ENCODE measurements at places on chromosomes 2 and 18.

- no peak for DNase-seq
These were observed 395.2 kb downstream of the BCL11A start for GRCh38 chr2:60158262-60158661.

DNA sequence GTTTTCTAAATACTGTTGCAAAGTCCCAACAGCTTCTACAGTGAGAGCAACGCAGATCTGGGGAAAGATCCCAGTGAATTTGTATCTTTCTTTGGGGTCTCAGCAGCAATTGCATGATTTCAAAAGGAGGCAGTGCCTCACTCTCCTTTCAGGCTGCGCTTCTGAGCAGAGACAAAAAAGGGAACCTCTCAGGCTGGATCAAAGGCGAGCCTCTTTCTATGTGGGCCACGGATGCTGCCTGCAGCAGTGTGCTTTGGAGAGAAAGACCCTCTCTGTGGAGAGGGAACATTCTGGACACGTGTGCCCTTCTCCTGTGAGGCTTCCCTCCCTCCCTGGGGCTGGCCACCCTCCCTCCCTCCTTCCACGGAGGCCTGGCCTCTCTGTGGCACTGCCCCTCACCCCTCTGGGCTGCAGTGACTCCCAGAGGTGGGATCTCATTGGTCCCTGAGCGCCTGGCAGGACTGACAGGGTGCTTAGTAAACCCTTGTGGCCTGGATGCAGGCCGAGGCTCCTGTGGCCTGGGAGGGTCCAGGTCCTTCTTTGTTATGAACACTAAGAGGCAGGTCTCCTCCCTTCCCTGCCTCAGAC lies 21.6 kb upstream of the PDIA6 start:
- no peak for DNase-seq

DNA sequence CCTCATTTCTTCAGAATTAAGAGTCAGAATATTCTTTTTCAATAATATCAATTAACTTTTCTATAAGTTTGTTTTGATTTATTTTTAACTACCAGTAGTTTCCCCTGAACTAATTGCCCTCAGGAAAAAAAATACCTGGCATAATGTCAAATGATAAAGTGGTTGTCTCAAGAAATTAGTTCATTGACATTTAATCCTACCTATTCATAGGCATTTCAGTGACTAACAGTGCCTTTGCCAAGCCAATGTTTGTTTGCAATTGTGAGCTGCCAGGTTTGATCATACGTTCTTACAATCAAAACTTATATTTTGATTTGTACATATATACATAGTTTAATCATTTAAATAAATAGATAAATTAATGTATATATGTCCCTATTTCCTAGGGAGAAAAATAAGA lies 267.3 kb upstream of the MC4R start:
- DNase-seq: no peak

DNA sequence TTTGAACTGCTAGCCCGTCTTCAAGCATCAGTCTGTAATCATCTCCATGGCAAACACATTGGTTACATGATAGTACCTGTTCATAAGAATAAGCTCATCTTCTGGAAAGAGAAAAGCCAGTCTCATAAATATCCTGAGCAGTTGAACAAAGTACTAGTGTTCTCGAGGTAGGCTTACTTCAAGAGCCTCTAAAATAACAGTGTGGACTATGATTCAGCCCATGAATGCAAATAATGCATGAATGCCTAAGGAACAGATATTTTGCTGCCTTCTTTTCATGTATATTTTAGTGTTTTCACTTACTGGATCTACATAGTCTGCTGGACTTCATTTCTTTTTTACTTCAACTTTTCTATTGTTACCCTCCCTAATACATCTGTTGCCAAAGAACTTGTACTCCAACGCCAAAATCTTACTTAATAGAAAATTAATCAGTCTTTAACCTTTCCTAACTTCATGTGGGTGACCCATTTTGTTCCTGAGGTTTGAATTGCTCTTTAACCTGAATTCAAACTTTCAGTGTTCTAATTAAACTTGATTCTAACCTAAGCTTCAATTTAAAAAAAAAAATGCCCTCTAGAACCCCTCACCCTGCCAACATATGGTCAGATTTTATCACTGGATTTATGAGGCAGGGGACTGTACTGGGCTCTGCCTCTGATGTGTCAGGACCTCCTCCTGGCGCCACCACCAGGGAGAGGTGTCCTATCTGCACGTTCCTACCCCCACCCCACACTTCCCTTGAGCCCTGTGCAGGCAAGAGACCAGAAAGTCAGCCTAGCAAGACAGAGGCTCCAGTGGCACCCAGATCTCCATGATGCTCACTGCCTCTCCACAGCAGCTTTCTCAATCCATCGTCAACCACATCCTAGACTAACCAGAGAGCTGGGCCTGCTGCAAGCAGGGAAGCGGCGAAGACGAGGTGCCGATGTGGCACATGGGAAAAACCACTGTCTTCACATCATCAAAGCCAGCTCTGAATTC lies 264.7 kb upstream of the ID2 start:
- DNase-seq: no peak

DNA sequence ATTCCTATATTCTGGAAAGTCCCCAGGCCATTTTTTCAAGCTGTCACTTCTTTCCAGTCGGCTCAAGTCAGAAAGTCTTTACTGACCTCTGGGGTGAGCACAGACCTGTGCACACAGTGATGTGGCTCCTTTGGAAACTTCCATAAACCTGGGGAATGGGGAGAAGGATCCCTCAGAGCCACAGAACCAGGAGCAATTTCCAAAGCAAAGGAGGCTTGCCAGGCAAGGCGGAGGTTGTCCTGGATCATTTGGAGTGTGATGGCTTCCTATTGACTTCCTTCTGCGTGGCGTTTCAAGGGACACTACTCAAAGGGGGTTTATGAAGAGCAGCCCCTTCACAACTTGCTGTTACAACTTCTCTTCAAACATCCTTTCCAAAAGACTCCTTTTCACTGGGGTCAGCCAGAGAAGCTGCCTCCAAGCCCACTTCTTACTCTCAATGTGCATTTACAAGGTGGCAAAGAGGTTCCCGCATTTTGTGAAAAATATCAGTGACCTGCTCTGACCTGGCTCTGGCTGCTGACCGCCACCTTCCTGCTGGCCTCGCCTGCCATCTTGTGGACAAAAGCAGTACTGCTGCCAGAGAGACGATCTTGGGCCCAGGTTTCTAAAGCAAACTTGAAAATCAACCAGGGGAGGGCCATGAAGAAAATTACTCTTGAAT lies 18.2 kb upstream of the TMEM247 start:
- DNase-seq: no peak

DNA sequence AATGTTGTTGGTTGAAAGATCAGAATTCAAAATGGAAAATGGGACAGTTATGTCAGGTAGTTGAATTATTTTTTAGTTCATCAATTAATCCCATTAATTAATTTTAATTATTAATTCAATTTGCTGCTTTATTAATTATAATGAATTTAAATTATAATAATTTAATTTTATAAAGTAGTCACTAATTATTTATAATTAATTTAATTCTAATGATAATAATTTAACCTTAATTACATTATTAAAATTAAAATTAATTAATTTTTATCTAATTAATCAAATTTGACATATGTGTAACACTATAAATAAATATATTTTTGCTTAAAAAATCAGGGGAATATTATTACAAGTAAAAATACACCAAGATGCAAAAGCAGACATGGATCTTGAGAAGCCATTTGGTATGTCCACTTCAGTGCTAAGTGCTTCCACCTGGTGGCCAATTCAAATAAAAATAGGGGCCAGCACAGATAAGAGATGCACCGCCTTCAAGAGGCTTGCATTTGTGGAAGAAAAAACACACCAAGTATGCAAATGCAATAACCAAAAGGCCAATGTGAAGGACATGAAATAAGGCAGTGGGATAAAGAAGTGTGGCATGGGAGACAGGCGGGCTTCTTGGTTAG lies 73.2 kb downstream of the MBP start:
- no peak for DNase-seq

- DNase-seq: no peak
These were observed 1208.8 kb upstream of the LRRTM1 start for GRCh38 chr2:81513328-81513727.

- DNase-seq: peak; percentile 43
These were observed 14.7 kb upstream of the PUM2 start for GRCh38 chr2:20365249-20365817.

DNA sequence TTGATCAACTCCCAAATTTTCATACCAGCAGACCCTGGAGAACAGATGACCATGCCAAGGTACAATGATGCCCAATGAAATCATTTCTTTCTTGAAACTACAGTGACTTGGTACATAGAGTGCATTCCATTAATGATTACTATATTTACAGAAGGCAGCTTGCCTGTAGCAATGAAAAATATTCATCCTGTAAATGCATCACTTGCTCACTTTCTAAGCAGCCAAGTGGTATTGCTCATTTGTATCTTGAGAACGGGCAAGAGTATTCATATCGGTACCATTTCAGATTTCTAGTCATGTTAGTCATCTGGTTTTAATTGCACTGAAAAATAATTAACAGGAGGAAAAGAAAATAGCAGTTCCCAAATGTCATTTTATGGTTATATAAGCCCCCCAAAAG lies 59.6 kb downstream of the VIL1 start:
- DNase-seq: no peak

DNA sequence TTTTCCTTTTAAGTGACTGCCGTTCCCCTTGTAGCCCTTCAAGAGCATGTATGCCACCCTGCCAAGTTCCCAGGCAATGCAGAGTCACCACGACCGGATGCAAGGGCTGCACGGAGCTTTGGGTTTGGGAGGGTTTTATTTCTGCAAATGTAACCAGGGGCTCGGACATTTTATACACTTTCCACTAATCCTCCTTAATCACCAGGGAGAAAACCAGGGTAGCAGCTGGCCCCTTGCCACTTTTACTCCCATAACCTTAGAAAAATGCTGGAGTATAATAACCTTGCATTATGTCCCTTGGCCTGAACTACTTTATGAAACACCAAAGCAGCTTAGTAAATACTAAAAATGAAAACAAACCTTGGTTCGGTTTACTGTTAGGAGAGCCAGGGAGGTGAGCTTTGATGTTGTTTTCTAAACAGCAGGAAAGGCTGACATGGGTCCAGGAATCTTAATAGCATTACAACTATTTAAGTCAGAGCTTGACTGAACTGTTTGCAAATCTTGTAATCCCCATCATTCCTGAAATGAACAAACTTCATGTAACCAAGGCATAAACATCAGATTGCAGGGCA lies 152.8 kb upstream of the RIOK3 start:
- DNase-seq: no peak

- DNase-seq: no peak
These were observed 110.9 kb downstream of the NAB1 start for GRCh38 chr2:190759749-190760213.

- peak; percentile 36 for DNase-seq
These were observed 132.5 kb downstream of the SPHKAP start for GRCh38 chr2:228048838-228049490.

- DNase-seq: no peak
These were observed 160.0 kb downstream of the NDUFA10 start for GRCh38 chr2:239865059-239865639.

DNA sequence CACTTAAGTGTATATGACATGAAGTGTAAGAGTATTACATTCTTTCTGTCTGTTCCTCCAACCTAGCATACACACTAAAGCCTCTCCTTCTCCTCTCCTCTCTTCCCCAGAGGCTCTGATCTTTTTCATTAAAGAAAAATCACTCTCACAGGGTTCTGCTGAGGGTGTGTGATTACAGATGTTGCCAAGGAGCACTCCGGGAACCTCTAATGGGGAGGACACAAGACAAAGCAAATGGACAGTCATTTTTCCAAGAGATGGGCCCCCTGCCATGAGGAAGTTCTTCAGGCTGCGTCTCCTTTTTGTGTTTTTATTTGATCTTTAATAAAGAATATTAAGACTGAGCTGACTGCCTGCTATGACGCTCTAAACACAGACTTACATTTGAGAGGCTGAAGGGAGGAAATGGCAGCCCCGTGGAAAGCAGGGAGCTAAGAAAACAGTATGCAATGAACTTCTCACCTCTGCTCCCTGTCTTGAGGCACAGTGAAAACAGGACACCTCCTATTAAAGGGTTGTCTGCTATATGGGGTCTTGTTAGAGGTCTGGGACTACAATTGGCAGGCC lies 578.1 kb downstream of the PIK3C3 start:
- no peak for DNase-seq

Measured in amniotic stem cell (primary cell).